ENCODE measurements at places on chromosomes 16 and 17.

GRCh38 chr16:2482708-2483534, 8.0 kb downstream of the TBC1D24 start:
- no peak for DNase-seq

DNA sequence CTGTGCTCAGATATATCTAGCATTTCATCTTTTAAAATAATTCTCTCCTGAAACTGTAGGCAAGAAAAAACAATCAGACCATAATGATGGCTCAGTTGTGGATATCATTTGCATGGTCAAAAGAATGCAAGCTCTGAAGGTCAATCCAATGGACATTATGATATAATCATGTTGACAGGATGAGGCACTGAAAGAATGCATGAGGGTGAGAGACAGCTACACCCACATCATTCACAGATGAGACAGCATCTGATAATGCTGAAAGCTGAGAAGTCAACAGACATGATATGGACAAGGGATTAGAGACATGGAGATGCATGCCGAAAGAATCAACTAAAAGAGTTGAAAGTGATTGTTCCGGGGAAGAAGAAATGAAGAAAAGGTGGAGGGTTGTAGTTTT, 346.4 kb upstream of the CDH5 start:
- no peak for DNase-seq

DNA sequence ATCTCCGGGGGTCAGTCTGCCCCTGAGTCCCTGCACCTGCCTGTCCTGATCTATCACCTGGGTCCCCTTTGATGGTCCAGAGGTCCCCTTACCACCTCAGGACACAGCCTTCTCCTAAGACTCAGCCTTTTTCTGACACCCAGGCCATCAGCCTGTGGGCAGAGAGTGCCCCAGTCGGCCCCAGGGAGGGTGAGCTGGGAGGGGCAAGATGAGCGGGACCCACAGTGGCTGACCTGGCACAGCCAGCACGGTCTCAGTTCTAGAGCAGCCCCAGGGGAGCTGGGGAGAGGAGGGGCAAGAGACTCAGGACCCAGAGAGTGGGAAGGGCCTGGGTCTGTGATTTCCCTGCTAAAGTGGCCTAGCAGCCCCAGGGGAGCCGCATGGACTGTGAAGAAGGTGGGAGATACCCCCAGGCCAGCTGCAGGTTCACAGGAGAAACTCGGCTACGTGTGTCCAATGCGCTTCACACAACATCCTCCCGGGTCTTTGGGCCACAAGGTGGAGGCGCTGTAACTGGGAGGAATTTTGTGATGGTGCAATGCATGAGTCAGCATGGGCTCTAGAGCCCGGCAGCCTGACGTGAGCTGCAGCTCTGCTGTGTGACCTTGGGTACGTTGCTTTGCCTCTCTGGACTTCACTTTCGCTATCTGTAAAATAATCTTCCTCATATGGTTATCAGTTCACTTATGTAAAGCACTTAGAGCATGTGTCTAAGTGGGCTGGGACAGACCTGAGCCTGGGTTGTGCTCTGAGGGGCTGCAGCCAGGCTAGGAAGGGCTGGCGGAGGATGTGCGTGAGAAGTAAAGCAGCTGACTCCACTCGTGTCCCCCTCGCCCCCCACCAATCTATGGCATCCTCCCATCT, 67.2 kb upstream of the LHX1 start:
- DNase-seq, result no peak

- no peak for DNase-seq
Observed at GRCh38 chr17:79843816-79844800, 4.9 kb upstream of the CBX4 start.

DNA sequence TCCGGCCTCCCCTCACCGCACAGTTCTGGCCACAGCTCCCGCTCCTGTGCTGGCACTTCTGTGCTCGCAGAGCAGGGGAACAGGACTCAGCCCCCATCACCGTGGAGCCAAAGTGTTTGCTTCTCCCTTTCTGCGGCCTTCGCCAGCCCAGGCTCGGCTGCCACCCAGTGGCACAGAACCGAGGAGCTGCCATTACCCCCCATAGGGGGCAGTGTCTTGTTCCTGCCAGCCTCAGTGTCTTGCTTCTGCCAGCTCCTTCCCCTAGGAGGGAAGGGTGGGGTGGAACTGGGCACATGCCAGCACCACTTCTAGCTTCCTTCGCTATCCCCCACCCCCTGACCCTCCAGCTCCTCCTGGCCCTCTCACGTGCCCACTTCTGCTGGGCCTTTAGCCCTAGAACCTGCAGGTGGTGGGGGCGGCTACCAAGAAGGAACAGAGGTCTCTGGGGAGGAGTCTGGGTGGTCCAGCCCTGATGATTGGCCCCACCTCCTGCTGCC, 645 bp upstream of the ELMO3 start:
- no peak for DNase-seq

DNA sequence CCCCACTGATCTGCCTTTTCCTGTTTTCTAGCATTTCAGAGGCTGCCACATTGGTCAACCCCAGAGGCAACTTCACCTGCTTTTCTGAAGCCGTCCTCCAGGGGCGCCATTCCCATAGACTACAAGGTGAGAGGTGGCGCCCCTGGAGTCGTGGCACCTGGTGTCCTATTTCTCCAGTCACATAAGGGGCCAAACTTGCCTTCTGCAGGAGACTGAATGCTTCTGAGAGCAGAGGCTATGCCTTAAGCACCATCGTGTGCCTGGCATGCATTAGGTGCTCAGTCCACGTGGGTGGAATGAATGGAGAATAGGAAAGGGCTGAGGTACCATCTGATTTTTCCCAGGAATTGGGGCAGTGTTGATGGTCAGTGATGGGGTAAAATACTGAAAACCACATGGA, 164.8 kb downstream of the HAPSTR1 start:
- DNase-seq, result no peak

GRCh38 chr16:2523801-2524231, 3.6 kb downstream of the AMDHD2 start:
- no peak for DNase-seq

DNA sequence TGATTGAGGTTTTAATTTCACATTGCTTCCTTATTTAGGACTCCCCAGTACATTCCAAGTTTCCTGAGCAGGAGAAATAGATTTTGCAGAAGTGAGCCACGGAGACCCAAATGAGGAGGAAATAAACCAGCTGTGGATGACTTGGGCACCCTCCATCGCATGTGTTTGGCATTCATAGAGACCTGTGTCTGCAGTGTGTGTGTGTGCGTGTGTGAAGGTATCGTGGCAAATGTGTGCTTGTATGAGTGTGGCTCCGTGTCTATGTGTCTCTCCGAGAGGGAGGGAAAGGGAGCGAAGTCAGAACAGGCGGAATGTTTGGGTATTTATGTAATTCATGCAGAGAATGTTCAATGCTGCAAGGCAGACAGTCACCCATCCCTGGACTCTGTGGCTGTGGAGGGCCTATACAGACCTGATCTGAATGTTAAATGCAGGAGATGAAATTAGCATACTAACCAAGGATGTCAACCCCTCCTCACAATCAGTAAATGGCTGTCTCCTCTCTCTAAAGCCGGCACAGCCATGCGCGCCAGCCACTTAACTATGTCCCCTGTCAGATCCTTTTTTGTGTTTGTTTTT, 186.0 kb upstream of the ZFHX3 start:
- no peak for DNase-seq

GRCh38 chr16:57966204-57966771, 4.6 kb downstream of the CNGB1 start:
- no peak for DNase-seq

DNA sequence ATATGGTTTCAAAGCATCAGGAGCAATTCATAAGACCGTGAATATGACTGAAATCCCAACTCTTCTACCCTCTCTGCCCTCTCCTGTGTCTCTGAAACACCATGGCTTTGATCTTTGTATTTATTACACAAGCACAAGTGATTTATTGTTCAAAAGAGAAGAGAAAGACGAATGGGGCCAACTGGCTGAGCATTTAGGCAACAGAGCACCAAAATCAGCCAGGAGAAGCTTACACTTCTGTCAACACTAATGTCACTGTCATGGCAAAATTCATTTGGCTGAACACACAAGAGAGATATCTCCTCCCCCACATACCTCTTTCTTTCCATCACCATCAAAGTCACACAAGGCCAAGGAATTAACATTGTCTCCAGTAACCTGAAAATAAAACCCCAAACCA, 9.3 kb downstream of the BBS2 start:
- DNase-seq, result no peak

GRCh38 chr16:1426734-1427471, 4.0 kb upstream of the PERCC1 start:
- no peak for DNase-seq

GRCh38 chr16:57810197-57811031, 8.1 kb upstream of the KIFC3 start:
- DNase-seq, result peak; percentile 92

GRCh38 chr17:77618731-77619130, 339.8 kb upstream of the TNRC6C start:
- peak; percentile 27 for DNase-seq

GRCh38 chr17:7744416-7744815, 26.9 kb downstream of the DNAH2 start:
- DNase-seq, result no peak

- DNase-seq, result no peak
Observed at GRCh38 chr17:78737332-78737731, 44.7 kb downstream of the CYTH1 start.

- peak; percentile 72 for DNase-seq
Observed at GRCh38 chr17:80034791-80035686, 633 bp downstream of the TBC1D16 start.

DNA sequence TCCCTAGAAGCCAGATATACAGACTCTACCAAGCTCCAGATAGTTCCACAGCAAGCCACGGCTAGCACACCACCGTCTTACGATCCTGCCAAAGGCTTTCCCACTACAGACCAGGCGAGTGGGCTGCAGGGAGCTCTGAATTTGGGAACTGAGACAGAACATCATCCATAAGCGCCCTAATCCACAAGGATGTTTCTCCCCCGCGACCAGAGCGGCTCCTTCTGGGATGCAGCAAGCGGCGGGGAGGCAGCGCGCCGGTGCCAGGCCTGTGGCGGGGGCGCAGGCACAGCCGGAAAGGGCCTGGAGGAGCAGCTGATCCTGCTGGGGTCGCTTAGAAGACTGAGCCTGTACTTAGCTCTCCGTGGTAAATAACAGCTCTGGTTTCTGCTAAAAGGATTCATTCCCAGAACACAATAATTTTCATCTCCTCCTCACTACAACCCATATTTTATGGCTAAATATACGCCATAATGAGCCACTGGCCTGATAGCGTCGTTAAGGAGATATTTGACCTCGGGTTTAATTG, 16.2 kb upstream of the FOXF1 start:
- no peak for DNase-seq

DNA sequence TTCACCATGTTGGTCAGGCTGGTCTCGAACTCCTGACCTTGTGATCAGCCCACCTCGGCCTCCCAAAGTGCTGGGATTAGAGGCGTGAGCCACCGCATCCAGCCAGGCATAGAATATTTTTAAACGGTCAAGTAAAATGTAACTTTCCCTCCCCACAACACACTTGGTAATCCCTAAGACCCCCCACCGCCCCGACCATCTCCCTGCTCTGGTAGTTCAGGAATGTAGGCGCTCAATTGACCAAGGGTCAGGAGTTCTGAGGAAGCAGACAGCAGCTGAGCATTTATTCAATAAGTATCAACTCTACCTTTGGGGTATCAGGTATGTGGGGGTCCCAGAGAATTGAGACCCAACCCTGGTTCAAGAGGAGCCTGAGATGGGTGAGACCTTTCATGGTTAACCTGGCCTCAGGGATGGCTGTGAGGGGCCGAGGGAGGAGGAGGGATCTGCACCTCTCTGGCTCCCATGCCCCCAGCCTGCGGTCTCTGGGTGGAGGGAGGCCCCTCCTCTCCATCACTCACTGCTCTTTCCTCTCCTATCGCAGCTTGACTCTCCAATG, 48.4 kb upstream of the TOB1 start:
- DNase-seq, result no peak

- DNase-seq, result peak; percentile 72
Observed at GRCh38 chr16:25108054-25108453, 3.5 kb upstream of the LCMT1 start.

GRCh38 chr17:37090941-37091340, 142.2 kb downstream of the AATF start:
- no peak for DNase-seq

DNA sequence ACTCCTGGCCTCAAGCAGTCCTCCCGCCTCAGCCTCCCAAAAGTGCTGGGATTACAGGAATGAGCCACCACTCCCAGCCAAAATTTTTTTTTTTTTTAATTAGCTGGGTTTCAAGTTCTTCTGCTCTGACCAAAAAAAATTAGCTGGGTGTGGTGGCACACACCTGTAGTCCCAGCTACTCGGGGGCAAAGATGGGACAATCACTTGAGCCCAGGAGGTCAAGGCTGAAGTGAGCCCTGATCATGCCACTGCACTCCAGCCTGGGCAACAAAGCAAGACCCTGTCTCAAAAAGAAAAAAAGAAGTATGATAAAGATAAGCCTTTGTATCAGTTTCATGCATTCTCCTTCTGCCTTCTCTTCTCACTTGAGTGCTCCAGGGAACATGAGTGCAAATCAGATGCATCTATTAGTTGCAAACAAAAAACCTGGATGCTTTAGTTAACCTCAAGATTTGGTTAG, 1.9 kb downstream of the NQO1 start:
- no peak for DNase-seq

GRCh38 chr17:4840893-4841242, 7.7 kb downstream of the MINK1 start:
- peak; percentile 68 for DNase-seq

All from activated effector memory CD4-positive, alpha-beta T cell treated with anti-CD3 and anti-CD28 coated beads, Interleukin-2, amount 50 U/mL, for 16 hours (primary cell).